ENCODE measurements at places on chromosomes 7 and 10.

GRCh38 chr10:3548702-3549101 is 236.3 kb downstream of the KLF6 start:
- DNase-seq, result no peak

DNA sequence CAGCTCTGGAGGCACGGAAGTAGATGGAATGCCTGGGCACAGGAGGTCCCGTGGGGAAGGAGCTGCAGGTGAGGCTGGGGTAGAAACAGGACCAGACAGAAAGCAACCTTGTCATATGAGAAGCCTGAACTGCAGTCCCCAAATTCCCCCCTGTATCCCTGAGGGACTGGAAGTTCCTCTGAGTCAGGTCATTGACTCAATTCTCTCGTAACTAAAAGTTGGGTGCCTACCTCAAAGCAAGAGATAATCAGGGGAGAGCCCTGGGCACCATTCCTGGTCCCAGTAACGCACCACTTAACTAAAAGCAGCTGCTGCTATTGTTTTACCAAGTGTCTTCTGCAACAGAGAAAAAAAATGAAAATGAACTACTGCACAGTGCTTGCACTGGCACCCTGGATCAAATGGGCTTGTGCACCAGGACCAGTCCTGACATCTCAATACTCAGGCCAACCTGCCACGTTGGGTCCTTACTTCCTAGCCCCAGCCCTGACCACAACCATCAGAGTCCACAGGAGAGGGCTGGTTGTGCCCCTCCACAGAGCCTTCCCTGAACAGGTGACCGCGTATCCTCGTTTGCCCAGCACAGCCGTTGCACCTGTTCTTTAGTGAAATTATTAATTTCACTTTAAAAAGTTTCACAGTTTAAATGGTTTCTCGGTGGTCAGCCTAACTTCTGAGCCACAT is 79.3 kb downstream of the GRID1 start:
- DNase-seq, result no peak

GRCh38 chr7:151552352-151553028 is 32.8 kb upstream of the RHEB start:
- DNase-seq, result no peak

GRCh38 chr7:108132551-108133265 is 2.5 kb upstream of the LAMB4 start:
- DNase-seq, result no peak

- DNase-seq, result no peak
Measured at GRCh38 chr10:103114876-103115275, 78.2 kb downstream of the NT5C2 start.

GRCh38 chr10:115082506-115082905 is 10.7 kb upstream of the ATRNL1 start:
- DNase-seq, result no peak

DNA sequence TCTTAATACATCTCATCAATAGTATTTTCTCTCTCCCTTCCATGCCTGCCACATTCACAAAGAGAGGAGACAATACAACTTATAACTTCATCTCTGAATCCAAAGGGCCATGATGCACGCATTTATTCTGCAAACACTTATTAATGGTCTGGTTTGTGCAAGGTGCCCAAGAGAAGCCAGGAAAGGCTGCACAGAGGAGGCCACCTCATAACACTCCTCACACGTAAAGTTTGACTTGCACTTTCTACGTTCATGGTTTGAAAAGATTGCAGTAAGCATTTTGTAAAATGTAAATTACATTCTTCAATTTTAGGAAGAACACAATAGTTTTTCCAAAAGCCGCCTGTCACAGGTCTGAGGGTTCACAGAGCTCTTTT is 1.2 kb upstream of the PALS2 start:
- DNase-seq, result no peak

DNA sequence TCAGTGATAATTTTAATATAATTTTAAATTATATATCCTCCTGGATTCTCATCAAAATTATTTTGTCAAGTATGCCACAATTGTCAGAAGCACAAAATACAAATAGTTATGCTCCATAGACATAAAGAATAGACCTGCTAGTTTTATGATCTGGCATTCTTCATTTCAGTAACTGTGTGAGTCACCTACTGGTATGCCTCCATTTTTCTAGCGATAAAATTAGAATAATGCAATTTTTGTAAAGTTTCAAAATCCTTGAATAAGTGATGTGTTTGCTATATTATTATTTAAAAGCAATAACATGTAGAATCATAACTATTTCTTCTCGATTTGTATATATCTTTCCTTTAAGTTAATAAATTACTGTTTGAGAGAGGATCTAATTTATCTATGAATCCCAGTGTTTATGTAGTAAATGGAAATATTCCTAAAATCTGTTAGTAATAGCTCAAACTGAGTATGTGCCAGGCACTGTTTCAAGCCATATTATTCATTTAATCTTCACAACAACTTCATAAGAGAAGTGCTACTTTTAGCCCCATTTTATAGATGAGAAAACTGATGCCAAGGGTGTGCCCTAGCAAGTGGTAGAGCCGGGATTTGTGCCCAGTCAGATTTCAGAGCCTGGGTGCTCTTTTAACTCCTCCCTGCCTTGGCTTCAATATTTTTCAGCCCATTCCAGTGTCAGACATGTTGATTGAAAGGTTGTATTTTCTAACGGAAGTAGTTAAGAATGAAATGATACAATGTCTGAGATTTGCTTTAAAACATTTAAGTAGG is 38.4 kb downstream of the NET1 start:
- DNase-seq, result no peak

GRCh38 chr10:7121154-7121797 is 289.6 kb downstream of the SFMBT2 start:
- peak; percentile 26 for DNase-seq

DNA sequence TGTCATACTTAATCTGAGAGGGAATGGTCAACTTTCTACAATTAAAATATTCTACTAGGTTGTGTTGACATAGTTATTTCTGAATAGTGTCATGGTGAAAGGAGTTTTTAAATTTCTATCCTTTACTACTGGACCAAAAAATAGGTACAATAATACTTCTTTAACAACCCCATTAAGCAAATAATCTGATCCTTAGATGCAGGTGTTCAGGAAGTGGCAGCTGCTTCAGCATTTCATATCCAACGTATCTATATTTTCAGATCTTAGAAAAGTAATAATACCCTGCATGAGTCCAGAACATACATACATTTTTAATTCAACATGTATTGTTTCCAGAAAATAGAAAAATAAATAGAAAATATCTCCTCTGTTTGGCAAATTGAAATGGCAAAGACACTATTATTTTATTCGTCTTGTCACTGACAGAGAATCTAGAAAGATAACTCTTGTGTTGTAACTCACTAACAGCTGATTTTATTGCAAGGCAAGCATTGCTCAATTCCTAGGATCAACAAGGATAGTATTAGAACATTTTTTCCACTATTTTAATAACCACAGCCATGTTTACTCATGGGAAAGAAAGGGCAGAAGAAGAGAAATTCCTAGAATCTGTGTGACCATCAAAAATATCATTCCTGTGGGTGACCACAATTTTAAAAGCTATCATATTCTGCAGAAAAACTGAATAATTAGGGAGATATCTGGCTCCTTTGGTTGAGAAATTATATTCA is 159.3 kb upstream of the CNTNAP2 start:
- no peak for DNase-seq

- DNase-seq, result no peak
Measured at GRCh38 chr10:74934100-74934812, 107.9 kb downstream of the KAT6B start.

DNA sequence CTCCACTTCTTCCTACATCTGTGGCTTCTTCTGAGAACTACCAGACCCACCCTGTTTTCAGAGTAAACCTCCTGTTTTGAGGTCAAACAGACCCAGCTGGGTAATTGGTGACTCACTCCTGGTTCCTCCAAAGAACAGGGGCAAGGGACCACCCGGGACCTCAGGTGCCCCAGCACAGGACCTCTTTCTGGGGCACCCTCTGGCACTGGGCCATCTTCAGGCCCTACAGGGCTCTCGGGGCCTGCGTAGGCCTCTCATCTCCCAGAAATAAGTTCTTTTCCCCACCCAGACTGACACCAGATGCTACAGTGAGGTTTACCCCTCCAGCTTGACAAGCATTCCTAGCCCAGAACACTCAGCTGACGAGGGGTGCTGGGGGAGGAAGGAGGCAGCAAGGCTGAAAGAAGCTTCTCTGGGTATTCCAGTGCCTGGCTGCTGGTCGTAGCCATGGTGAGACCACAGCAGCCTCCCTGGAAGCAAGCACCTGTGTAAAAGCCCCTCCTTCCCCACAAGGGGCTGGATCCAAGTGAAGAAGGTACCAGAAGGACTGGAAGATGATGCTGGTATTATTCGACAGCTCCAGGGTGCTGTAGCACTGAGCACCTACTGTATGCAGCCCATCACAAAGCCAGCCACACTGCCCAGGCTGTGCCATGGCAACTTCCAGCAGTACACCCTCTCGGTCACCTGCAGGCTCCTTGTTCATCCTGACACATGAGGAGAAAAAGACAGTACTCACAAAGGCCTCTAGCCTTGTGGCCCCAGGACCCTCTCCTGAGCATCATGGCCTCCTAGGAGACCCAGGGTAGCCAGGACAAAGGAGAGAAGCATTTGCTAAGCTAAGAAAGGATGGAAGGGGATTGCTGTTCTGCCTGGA is 47.4 kb downstream of the ALOX5 start:
- DNase-seq, result no peak

GRCh38 chr7:142669074-142669654 is 80.1 kb upstream of the PRSS1 start:
- DNase-seq, result no peak

GRCh38 chr7:49692516-49692915 is 80.9 kb upstream of the VWC2 start:
- DNase-seq, result no peak

DNA sequence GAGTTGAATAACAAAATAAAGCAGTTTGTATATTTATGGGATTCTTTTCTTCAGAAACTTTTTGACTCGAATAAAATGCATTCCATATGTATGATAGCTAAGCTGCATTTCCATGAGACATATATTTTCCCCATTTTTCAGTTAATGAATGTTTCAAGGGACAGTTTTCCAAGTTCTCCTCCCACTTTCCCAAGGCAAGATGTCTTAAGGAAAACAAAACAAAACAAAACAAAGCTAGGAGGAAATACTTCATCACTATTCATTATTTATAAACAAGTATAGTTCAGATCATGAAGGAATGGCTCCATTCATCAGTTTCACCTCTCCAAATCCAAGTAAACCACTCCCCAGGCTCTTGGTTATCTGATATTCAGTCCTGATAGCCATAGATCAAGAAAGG is 261.0 kb downstream of the WDR11 start:
- no peak for DNase-seq

DNA sequence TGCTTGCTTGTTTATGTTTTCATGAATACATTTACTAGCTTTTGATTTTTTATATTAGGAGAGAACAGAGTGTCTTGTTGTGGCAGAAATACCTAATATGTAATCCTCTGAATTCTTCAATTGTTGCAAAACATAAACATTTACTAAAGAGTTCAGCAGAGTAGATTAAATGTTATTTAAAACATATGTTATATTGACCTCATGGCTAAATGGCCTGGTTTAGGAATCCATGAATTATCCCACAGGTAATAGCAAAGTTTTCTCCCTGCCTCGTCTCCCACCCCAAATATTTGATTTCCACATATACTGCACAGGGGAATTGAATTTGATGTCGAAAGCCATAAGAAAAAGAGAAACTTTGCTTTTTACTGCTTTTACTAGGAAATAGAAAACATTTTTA is 111.8 kb downstream of the ADK start:
- no peak for DNase-seq

- DNase-seq, result no peak
Measured at GRCh38 chr7:44307905-44308595, 17.3 kb downstream of the CAMK2B start.

DNA sequence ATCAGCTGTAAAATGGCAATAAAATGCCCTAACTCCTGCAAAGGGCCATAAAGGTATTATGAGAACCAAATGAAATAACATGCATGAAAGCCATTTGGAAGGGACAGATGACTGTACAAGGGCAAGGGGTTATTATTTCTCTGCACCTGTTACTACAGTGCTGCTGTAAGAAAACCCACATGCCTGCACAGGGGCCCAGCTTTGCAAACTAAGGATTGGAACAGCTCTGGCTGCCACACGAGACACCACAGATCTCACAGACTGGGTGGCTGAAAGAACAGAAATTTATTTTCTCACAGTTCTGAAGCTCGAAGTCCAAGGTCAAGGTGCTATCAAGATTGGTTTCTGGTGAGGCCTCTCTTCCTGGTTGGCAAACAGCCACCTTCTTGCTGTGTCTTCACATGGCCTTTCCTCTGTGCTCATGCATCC is 409.0 kb upstream of the NRP1 start:
- no peak for DNase-seq
